ENCODE measurements at places on chromosomes 3 and 15.

DNA sequence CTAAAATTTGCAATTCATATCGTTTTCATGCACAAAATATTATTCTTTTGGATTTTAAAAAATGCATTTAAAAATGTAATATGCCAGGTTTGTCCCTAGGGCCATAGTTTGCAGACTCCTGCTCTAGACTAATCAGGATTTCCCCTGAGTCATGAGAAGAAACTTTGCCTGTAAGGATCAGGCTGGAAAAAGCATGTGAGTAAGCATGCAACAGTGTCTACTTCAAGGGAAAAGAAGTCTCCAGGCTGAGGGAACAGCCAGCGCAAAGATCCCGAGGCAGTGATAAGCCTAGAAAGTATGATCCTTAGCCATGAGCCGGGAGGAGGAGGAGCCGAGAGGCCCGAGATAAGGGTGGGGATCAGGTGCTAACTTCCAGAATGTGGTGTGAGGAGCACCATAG, 382.8 kb upstream of the CFAP20DC start:
- no peak for DNase-seq

DNA sequence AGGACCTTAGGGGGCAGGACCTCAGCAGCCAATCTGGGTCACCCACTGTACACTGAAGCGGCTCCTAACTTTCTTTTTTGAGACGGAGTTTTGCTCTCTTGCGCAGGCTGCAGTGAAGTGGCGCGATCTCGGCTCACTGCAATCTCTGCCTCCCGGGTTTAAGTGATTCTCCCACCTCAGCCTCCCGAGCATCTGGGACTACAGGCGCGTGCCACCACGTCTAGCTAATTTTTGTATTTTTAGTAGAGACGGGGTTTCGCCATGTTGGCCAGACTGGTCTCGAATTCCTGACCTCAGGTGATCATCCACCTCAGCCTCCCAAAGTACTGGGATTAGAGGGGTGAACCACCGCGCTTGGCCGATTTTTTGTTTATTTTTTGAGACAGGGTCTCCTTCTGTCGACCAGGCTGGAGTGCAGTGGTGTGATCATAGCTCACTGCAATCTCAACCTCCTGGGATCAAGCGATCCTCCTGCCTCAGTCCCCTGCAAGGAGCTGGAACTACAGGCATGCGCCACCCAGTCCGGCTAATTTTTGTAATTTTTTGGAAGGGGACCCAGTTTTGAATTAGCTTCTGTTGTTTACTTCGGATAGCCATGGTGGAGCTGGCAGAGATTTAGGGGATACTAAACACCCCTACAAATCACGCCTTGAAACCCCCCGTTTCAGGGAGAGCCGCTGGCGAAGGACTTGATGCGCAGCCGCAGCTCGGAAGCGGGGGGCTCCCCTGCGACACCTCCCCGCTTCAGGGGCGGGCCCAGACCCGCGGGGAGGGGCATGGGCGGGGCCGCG, 1.5 kb upstream of the CLK3 start:
- no peak for DNase-seq

- DNase-seq: peak; percentile 55
These were observed 203.7 kb downstream of the ABHD5 start for GRCh38 chr3:43894176-43895049.

DNA sequence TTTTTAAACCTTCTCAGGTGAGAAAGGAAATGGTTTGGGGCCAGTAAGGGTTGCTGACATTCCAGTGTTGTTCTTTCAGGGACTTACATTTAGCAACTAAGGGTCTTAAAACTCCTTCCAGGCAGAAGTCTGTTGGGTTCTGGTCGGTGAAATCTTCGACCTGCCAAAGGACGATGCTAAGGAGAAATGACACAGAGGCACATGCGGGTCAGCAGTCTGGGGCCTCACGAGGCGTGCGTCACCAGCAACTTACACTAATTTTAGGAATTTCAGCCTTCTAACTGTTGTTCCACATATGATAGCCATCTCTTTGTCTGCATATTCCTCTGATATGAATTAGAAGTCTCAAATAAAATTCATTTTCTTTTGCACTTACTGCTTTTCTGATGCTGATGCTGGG, 64.1 kb upstream of the TMEM108 start:
- no peak for DNase-seq

- no peak for DNase-seq
These were observed 524.2 kb downstream of the NAALADL2 start for GRCh38 chr3:175383371-175383770.

DNA sequence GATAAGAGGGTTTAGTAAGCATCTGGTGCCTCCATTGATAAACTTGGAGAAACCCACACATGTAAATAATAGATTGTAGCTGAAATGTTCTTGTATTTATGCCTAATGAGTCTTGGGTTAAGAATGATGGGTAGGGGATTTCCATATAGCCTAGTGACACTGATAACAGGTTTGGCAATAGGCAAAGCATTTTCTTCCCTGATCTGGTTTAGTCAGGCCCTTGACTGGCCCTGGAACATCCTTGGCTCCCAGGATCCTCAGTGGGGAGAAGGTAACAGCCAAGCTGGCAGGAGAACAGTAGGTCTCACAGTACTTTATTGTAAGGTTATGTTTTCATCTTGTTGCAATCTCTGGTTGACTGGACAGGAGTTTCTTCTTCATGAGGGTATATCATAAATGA, 228.4 kb downstream of the DIPK2A start:
- DNase-seq: no peak

DNA sequence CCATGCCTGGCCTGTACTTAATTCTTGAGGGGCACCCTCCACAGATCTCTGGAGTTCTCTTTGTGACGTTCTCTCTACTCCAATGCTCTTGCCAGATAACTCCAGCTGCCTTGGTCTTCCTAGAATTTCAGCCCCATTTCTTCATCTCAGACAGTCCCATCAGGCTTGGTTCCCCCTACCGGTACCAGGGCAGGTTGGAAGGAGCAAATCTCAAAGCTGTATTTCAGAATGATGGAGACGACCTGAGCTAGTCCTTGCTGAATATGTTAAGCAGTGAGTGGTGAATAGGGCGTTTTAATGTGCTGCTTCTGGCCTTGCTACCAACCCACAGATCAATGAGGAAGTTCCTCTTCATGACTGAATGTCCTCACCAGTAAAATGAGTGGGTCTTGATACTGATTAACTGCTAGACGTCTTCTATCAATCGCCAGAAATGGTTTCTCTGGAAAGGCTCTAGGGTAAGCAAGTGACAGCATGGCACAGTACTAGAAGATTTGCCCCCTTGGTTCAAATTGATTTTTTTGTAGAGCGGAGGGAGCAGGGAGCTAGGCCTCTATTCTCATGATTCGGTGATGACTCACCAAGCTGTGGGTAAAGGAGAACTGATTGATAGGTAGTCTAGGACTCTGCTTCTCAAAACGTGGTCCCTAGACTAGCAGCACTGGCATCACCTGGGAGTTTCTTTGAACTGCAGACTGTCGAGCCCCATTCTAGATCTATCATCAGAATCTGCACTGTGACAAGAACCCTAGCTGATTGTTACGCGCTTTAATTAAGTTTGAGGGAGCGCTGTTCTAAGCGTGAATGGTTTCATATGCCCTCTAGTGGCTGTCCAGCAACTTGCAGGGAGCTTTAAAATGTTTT, 67.8 kb downstream of the UBP1 start:
- DNase-seq: peak; percentile 72

GRCh38 chr3:160804762-160805161, 48.7 kb downstream of the PPM1L start:
- DNase-seq: no peak

- DNase-seq: no peak
These were observed 22.2 kb upstream of the MAGEF1 start for GRCh38 chr3:184733971-184734608.

DNA sequence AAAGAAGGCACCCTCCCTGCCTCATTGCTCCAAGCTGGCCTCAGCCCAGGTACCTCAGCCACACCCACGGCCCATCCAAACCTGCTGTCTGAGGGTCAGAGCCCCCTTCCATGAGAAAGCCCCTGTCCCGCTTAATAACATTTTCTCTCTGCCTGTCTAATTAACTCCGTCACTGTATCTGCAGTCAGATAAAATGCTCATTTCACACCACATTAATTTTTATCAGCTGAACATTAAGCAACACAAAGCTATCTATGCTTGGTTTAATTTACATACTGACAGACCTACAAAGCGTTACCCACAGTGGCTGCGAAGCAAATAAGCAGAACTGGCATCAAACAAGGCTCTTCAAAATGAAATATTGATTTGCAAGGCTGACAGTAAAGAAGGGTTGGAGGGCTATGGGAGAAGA, 309.8 kb upstream of the ICE2 start:
- DNase-seq: no peak

- peak; percentile 25 for DNase-seq
These were observed 266.3 kb downstream of the RPLP1 start for GRCh38 chr15:69718916-69719315.

DNA sequence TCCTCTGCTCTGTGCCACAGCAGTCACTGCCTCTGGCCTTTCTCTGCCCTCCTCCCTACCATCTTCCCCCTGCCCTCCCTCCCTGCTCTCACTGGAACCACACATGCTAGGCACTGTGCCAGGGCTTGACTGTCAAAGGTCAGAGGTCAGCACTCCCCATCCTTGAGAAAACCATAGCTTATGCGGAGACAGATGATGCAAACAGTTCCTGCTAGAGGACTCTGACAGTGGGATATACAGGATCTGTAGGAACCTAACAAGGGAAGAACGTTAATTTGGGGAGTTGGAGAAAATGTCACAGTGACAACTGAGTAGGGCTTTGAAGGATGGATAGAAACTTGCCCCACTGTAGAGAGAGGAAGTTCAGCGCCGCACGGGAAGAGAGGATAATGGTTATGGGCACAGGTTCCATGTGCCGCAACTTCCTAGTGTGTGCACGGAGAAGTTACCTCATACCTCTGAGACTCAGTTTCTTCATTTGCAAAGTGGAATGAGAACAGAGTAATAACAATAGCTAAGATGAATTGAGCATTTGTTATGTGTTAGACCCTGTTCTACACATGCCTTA, 29.3 kb upstream of the XYLB start:
- no peak for DNase-seq

DNA sequence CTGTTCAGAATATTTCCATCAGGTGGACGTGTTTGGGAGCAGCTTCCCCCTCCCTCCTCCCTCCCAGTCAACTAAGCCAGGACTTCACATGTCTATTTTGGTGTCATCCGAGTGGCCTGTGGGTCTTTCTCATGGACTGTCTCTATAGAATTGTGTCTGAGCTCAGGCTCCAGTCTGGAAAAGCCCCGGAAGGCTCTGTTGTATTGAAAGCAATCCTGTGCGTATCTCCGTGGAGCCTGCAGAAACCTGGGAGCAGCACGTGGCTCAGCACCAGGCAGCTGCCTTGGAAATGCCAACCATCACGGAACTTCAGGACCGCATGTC, 25.2 kb downstream of the COLQ start:
- DNase-seq: no peak

GRCh38 chr15:72809329-72809728, 25.8 kb upstream of the ADPGK start:
- DNase-seq: no peak

- no peak for DNase-seq
These were observed 284.7 kb upstream of the STT3B start for GRCh38 chr3:31247850-31248562.

- DNase-seq: no peak
These were observed 14.4 kb downstream of the THSD4 start for GRCh38 chr15:71129669-71130068.

- no peak for DNase-seq
These were observed 114.1 kb upstream of the TPM1 start for GRCh38 chr15:62928242-62928999.
